ENCODE measurements at places on chromosomes 1 and 21.

GRCh38 chr1:233655301-233655740, 41.4 kb downstream of the KCNK1 start:
- no peak for DNase-seq

DNA sequence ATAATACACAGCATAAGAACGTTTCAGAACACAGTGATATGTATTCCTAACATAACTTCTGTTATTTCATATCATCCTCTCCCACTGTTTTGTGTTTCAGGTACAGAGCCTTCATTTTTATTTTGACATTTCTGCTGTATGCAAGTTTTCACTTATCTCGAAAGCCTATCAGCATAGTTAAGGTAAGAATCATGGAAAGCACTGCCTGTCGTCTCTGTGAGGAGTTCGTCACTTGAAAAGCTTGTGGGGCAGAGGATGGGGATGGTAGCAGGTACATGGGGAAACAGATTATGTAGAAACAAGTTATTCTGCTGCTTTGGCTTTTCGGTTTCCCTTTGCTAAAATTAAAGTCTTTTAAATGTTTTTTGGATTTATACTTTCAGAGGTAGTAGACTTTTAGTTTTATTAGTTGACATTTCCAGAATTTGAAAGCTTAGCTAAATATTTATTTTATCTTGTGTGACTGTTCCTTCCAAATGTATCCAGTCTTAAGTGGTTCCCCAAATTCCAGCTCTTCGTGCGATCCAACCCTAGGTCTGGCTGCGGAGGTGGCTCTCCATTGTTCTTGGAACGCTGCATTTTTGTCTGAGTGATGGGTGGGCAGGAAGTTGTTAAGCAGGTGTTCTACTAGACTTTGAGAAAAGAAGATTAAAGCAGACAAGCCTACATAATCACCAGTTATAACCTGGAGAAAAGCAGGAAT, 12.2 kb downstream of the SLC37A1 start:
- DNase-seq = no peak

DNA sequence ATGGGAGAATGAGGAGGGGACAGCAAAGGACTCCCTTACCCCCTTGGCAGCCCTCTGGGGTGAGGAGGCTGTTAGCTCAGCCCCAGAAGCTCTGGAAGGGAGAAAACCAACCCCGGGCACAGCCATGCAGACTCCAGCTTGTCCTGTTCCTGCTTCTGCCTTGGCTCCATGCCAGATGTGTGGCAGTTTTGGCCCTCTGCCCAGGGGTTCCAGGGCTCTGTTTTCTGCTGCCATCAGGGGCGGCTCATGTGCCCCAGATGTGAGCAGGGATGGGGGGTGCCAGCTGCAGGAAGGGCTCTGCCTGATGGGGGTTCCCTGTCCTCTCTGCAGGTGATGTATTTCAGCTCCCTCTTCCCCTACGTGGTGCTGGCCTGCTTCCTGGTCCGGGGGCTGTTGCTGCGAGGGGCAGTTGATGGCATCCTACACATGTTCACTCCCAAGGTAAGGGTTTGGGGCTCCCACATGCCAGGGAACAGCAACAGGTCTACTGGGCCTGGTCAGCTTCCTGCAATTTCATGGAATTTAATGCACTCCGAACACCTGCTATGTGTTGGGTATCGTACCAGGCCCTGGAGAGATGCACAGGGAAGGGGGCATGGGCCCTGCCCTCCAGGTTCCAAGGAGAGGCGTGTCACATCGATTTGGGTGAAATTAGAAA, 26.1 kb downstream of the SLC6A17 start:
- DNase-seq = no peak

GRCh38 chr1:34597877-34598514, 156.9 kb upstream of the GJB5 start:
- DNase-seq = peak; percentile 30

- DNase-seq = no peak
Measured at GRCh38 chr1:5404412-5405203, 587.6 kb downstream of the NPHP4 start.

- peak; percentile 94 for DNase-seq
Measured at GRCh38 chr1:149927563-149928400, at the start of gene SF3B4. Gene SF3B4 (minus strand): TSS chr1:149927803. CDS start chr1:149927759, 44 bp downstream.

- DNase-seq = no peak
Measured at GRCh38 chr1:156465747-156466365, 34.7 kb downstream of the MEF2D start.

GRCh38 chr21:45888386-45889009, 93.1 kb upstream of the COL6A1 start:
- DNase-seq = no peak

DNA sequence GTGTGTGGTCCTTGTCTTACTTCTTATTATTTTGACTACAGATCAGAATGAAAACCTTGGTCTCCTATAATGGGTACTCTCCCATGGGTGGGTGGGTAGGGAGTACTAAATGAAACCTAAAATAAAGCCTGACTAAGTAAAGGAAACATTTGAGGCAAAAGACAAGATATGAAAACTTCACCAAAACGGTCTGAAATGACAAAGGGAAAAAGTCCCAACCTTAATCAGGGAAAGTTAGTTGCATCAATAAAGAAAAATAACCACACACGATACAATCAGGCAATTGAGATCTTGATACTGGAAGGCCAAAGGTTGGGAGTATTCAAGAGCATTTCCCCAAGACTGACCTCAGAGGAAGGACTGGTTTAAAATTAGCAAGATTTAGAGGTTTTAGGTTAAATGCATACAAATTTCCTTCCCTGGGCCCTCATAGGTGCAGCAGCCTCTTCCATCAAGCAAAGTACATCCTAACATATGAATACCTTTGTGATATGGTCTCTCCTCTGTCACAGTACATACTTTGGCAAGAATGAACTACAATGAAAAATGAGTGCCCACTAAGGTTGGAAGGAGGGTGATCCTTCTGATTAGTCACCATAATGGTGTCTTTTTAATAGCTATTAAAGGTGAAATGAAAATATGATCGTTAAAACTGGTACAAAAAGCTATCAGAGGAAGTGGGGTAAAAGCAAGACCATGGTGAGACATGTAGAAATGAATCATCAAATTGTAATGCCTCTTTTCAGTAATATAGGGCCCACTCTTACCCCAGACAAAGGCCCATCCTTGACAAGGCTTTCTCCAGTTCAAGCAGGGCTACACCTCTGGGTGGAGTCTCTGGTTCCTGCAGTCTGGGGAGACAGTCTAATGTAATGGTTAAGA, 15.3 kb upstream of the TNFSF4 start:
- DNase-seq = no peak

- DNase-seq = no peak
Measured at GRCh38 chr1:209822706-209823105, 5.1 kb upstream of the UTP25 start.

- DNase-seq = no peak
Measured at GRCh38 chr1:204731985-204732575, 46.5 kb upstream of the LRRN2 start.

DNA sequence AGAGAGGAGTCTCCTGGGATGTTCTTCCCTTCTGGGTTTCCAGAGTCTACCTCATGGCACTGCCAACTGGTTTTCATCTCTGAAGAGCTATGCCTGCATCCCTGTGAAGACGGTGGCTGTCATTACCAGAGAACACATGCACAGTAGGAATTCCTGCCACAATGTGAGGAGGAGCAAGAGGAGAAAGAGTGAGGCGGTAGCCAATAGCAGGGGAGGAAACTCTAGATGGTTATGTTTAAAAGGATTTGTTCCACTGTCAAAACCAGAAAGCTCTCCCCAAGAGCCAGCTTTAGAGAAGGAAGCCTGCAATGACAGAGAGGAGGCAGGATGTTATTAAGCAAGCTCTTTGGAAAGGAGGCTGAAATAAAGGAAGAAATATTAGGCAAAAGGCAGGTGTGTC, 12.3 kb downstream of the LMX1A start:
- no peak for DNase-seq

DNA sequence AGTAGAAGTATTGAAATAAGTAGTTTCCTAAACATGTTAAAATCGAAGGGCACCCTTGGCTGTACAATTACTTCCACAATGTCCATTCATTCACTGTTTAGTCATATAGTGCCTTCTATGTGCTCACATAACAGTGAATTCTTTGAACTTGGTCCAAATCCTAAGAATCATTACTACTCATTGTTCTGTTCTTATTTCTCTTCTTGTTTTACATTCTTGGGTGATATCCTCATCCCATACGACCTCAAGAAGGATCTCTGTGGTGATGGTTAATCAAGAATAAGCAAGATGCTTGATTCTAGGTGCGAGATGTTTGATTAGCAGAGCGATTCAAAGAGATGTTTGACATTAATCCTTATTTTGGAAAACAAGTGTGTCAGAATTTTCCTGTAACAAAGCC, 667.4 kb upstream of the ZP4 start:
- DNase-seq = no peak

- no peak for DNase-seq
Measured at GRCh38 chr1:78224246-78224785, 178.6 kb downstream of the GIPC2 start.

GRCh38 chr1:168374566-168374965, 93.9 kb downstream of the TBX19 start:
- no peak for DNase-seq

- DNase-seq = no peak
Measured at GRCh38 chr1:12539705-12540579, 78.1 kb downstream of the DHRS3 start.

- no peak for DNase-seq
Measured at GRCh38 chr1:172144445-172145061, 275.9 kb upstream of the C1orf105 start.

DNA sequence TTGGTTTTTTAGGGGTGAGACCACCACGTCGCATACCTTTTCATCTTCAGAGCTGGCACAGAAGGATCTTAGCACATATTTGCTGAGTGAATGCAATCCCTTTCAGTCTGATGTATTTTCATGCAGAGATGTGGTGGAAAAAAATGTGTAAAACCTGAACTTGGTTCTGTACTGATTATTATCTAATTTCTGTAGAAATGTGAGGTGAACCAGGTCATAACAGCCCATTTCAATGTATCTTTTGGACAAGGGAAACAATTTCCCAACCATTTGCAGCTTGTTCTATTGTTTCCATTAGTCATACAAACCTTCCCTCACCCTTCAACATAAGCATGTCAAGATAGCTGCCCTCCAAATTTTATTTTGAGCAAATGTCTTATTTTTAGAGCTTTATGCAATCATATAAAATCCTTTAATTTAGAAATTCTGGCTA, 46.8 kb upstream of the RUNX1 start:
- no peak for DNase-seq

DNA sequence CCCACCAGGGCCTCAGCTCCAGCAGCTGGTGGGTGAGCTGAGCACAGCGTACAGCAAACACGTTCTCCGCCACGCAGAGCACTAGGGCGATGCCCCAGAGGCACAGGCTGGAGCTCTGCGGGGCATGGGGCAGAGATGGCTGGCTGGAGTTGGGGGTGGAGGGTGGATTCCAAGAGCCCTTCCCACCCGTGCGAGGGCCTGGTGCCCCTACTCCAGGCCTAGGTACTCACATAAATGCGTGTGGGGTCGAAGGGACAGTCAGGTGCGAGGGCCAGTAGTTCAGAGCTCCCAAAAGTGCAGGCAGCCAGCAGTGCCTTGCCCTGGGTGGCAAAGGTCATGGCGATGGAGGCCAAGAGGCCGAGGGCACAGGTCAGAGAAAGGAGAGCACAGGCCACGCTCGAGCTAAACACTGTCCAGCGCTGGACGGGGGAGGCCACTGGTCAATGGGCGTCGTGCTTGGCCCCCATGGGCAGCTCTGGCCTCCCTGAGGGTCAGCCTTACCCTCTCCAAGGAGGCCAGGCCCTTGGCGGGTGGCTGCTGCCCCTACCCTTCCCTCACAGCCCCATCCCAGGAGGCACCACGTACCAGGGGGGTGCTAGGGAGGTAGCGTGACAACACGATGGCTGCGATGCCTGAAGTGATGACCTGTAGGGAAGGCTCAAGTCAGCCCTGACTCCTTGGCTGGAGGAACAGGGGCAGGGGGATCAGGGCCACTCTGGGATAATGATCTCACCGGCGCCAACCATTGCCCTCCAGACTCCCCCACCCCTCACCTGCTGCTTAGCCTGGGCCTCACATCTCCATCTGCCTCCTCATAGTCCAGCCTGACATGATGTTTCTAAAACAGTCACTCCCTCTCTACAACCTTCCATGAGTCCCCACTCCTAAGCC, 5.6 kb downstream of the TMEM54 start:
- no peak for DNase-seq

DNA sequence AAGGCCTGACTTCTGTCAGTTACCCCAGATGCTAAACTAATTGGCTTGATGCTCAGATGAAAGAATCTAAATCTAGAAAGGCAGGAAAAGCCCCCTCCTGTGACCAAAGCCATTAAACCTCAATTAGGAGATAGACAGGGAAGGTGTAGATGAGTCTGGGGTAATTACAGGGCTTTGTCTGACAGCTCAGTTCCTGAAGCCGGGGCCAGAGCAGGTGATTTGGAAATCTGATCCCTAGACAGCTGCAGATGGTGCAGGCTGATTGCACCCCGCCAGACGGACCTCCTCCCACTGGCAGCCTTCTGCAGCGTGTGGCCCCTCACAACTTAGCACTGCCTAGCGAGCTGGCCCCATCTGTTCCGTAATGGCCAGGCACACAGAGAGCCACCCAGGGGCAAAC, 395.1 kb downstream of the HLX start:
- no peak for DNase-seq

GRCh38 chr1:154747740-154748404, 122.2 kb downstream of the KCNN3 start:
- peak; percentile 45 for DNase-seq

DNA sequence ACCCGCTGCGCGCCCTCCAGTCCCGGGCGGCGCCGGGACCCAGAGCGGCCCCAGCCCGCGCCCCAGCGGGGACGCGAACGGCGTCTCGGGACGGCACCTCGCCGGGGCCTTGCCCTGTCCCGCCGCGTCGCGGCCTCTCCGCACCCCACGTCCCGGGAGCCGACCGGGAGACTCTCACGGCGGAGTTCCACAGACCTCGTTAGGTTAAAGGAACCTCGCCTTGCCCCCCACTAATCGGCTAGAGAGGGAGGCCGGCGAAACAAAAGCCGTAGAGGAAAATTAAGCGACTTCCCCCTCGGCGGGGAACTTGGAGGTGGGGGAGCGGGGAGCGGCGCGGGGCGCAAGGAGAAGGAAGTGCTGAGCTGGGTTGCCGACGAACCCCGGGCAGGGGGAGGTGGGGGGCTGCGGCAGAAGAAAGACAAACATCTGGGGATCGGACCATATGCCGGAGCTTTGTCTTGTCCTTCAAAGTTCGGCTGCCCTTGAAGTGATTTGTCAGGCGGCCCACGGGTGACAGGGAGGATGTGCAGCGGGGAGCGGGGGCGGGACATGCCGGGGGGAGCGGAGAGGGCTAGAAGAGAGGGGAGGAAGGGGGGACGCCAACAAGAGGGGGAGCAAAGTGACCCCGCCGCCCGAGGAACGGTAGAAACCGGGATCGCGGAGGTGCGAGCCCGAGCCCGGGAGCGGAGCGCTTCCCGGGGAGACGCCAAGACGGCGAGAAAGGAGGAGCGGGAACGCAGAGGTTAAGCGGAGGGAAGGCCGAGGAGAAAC, 120.0 kb upstream of the RRP15 start:
- DNase-seq = no peak

DNA sequence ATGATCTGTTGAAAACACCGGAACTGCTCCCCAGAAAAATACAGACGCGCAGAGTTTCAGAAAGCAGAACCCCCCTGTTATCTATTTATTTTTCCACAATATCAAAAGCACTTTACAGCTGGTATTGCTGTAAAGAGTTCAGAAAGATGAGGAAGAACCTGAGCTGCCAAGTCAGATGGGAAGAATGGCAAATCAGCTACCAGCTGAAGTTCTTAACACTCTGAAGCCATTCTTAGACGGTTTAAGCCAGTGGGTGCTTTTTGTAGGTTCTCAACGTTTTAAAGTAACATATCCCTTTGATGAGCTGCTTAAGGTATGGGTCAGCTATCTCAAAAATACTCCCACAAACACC, 714 bp upstream of the AKIRIN1 start:
- no peak for DNase-seq

- peak; percentile 32 for DNase-seq
Measured at GRCh38 chr1:207004931-207005830, 27.4 kb downstream of the C1orf116 start.

- no peak for DNase-seq
Measured at GRCh38 chr1:53123453-53124140, 18.8 kb downstream of the SLC1A7 start.
